ENCODE measurements at places on chromosomes 4 and X.

GRCh38 chr4:142353149-142353738 lies 492.9 kb downstream of the INPP4B start:
- DNase-seq = no peak

GRCh38 chrX:129719268-129719667 lies 19.5 kb upstream of the XPNPEP2 start:
- DNase-seq = peak; percentile 16

GRCh38 chrX:30570505-30570904 lies 7.1 kb downstream of the TASL start:
- DNase-seq = no peak

- DNase-seq = no peak
Observed at GRCh38 chrX:84340968-84341367, 153.0 kb upstream of the RPS6KA6 start.

DNA sequence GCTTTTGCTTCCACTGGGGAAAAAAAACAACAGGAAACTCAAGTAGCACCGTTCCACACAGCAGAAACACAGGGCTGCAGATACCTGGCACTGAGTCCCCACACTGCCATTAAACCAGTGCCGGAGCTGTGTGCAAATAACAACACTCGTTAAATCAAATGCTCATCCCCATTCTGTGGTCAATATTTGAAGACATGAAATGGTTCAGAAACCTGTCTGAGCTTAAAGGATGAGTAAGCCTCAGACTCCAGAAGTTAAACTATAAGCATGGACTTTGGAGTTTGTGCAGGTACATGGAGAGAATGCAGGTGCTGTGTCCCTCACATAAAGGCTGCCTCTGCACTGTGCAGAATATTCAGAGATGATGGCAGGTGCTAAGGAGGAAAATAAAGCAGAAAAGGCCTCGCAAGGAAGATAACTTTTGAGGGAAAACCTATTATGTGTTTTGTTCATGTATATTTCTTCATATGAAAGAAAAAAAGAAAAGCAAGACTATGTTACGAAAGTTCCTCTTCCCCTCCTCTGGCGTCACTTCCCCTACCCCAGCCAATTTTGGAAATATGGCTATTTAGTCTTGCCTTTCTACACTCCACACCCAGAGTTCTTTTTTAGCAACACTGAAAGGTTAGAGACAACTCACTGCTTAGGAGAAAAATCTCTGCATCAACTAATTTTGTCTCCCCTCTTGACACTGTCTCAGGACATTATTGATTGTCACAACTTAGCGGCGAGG lies 4.6 kb downstream of the MPP1 start:
- DNase-seq = no peak

- DNase-seq = no peak
Observed at GRCh38 chr4:177483271-177483670, 41.0 kb upstream of the AGA start.

GRCh38 chrX:53031380-53031779 lies 17.2 kb upstream of the GPR173 start:
- DNase-seq = no peak

DNA sequence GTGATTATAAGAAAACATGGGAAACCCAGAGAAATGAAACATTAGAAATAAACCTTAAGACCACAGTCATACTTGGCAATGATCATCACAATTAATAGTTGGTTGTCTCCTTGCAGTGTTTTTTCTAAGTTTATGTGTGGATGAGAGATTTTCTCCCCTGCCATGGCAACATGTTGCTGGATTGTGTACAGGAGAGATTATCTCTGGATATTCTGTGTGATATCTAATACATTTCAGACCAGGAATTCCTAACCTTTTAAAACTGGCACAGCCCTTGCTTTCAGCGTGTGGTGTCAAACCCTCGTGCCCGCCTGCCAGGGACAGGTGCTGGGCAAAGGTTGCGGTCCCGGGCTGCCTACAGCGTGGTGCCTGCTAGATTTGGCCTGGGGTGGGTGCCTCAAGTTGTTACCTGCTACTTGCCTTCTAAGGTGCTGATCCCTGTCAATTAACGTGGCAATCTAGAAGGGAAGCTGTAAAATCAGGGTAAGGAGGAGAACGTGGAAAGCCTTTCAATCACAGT lies 100.5 kb downstream of the TMEM131L start:
- DNase-seq = no peak

GRCh38 chr4:102541697-102542096 lies 40.5 kb downstream of the NFKB1 start:
- no peak for DNase-seq

DNA sequence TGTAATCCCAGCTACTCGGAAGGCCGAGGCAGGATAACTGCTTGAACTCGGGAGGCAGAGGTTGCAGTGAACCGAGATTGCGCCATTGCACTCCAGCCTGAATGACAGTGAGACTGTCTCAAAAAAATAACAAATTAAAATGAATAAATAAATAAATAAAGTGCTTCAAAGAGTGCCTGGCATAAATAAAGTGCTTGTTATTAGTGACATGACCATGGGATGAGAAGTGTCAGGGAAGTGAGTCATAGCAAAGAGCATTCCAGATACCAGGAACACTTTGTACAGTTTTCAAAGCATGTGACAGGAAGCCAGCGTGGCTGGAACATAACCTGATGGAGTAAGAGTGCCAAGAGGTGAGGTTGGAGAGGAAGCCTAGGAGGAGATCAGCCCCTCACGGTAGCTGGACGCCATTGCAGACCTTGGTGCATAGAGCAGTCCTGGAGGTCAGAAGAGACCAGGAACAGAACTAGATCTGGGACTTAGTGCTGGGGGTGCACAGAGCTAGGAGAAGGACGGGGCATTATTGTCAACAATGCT lies 6.0 kb upstream of the WDR13 start:
- no peak for DNase-seq

- no peak for DNase-seq
Observed at GRCh38 chrX:131739823-131740222, 195.9 kb downstream of the OR13H1 start.

DNA sequence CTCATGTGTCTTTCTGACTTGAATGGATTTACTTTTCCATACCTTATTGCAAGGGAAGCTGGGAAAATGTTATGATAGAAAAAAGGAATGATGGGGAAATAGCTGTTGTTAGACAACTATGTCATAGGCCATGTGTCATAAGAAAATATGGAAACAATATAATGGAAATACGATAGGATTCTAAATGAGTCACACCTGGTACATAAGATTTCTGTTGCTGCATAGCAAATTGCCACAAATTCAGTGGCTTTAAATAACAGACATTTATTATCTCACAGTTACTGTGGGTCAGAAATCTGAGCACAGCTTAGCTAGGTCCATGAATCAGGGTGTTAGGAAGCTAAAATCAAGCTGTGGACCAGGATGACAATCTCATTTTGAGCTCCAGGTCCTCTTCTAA lies 44.6 kb upstream of the ANKRD50 start:
- DNase-seq = no peak

- no peak for DNase-seq
Observed at GRCh38 chrX:43716144-43716543, 60.0 kb downstream of the MAOA start.

GRCh38 chrX:103248553-103248952 lies 6.4 kb downstream of the TCEAL8 start:
- no peak for DNase-seq

GRCh38 chrX:75786290-75786689 lies 1.2 kb upstream of the MAGEE2 start:
- no peak for DNase-seq

- DNase-seq = no peak
Observed at GRCh38 chr4:176817204-176817603, 24.5 kb upstream of the VEGFC start.

DNA sequence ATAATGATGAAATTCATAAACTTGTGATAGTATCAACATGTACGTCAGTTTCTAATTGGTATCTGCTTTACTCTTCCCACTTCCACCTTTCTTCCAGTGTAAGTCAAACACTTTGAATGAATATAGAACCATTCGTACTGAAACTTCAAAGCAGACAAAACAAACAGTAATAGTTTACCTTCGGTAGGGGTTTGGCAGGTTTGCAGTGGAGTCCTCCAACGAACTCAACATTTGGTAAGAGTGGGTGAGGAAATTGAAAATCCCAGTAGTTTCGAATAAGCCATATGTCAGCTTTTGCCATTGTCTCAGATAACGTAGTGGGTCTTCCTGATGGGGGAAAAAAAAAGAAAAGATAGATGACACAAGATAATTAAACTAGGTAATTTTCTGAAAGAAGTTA lies 2.2 kb downstream of the UGT2B4 start:
- DNase-seq = no peak

GRCh38 chr4:176504118-176504517 lies 184.4 kb downstream of the SPCS3 start:
- DNase-seq = no peak

GRCh38 chrX:11968991-11969390 lies 169.3 kb upstream of the FRMPD4 start:
- DNase-seq = no peak

GRCh38 chrX:111041018-111041462 lies 55.0 kb upstream of the PAK3 start:
- DNase-seq = no peak

DNA sequence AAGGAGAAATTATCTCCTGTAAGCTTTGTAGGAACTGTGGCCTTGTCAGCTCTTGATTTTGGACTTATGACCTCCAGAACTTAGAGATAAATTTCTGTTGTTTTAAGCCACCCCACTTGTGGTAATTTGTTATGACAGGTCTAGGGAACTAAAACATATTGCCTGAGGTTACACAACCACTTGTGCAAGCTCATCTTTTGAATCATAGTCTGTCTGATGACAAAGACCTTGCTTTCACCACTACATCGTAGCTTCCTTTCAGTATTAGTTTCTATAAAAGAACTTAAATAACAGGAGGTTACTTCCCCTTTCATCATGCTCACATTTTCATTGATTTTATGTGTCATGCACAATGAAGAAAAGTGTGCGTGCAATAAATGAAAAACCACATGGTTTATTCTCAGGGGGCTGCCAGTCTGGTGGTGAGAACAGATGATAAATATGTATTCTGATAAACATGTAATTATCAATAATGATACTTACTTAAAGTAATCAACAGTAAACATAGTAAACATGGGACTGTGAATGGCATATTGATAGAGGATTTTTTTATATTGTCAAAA lies 690.0 kb upstream of the HS3ST1 start:
- no peak for DNase-seq

- no peak for DNase-seq
Observed at GRCh38 chrX:148865277-148866210, 365.1 kb downstream of the AFF2 start.

DNA sequence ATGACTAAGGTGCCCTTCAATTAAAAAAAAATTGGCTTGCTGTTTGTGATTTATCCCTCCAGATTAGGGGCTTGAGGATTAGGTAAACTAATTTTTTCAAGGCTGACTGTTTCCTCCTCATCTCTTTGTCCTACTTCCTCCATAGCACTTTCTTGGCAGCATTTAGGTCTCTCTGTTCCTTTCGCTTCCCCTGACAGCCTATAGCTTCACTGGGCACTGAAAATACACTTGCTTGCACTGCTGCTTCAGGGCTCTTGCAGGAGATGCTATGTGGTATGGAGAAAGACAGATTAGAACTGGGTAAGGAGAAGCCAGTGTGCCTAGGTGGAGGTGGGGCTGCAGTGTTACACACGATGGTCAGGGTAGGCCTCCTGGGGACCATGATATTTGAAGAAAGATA lies 112.3 kb upstream of the SFRP2 start:
- no peak for DNase-seq

DNA sequence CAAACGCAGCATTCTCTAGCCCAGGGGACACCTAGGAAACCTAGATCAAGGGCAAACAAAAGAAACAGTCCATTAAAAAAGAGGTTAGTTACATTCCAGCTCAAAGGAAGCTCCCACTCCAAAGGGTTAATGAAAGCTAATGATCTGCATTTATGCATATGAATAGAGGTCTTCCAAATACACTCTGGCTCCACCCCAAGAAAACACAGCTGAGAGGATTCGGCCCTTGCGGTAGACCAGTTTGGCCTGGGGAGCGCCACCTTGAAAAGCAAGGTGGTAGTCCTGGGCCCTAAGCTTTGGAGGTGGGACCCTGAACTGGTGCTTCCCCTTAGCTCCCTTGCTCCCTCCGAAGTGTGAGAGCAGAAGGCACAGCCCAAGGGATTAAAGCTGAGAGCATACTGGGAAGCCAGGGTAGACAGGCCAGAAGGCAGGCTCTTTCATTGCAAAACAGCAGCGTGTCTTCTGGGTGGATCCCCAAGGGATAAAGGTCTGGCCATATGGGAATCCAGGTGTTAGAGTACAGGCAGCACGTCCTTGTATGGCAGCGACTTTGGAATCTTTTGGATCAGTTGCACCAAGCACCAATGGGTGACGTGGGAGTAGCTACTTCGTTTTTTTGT lies 3.7 kb downstream of the GABRQ start:
- DNase-seq = no peak

GRCh38 chr4:142550965-142551364 lies 295.1 kb downstream of the INPP4B start:
- DNase-seq = no peak

GRCh38 chr4:2958446-2958845 lies 4.8 kb downstream of the NOP14 start:
- DNase-seq = no peak
